Tibial nerve (tissue), 4 donors: ENCODE measurements at places on chromosomes 4 and X. TPM values are rescaled to one million over a fixed set of nuclear protein-coding genes. Genes with fewer than 3 reads are reported as not detected.

GRCh38 chrX:20224814-20225487, 41.8 kb downstream of the RPS6KA3 start:
- no peak for DNase-seq
- no peaks in the 10 kb centered on the region for H3K36me3 ChIP-seq
- no peak overlapping the region for H3K4me3 ChIP-seq

DNA sequence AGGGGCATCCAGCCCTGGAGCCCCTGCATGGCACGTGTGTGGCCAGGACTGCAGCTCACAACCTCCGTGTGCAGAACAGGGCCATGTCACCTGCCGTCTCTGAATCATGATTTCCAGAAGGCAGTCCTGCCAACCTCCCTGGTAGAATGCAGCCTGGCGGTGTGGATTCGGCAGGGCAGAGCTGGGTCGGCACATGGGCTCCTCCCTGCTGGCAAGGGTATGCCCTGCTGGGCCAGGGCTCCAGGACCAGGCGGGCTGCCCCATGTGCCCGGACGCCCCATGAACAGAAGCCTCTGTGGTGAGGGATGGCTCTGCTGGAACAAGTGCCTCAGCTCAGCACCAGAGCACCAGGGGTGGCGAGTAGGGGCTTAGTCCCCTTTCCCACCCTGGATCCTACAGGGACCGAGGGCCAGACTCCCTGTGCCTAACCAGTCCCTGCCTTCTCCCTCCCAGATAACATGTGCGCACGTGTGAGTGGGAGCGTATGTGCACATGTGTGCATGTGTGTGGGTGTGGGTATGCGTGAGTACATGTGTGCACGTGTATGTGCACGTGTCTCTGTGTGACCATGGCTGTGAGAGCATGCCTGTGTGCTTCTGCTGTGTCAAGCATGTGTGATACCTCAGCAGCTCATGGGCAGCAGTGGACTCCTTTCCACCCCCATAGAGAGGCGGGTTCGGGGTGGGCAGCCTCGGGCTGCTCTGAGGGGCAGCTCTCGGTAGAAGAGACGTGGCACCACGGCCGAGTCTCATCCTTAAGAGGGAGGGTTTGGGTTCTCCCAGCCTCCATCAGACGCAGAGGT, 10.3 kb upstream of the MXD4 start:
- H3K4me3 ChIP-seq, result no peak overlapping the region
- no peak overlapping the region for H3K27ac ChIP-seq
- H3K36me3 ChIP-seq, result no peaks in the 10 kb centered on the region
- H3K27me3 ChIP-seq, result no peaks in the 10 kb centered on the region

GRCh38 chrX:107107459-107107858, 11.2 kb downstream of the RBM41 start:
- no peaks in the 10 kb centered on the region for H3K36me3 ChIP-seq
- no peak for DNase-seq
- H3K4me3 ChIP-seq, result no peak overlapping the region
- H3K27me3 ChIP-seq, result no peaks in the 10 kb centered on the region
- H3K4me1 ChIP-seq, result no peaks in the 10 kb centered on the region
- H3K27ac ChIP-seq, result no peak overlapping the region

DNA sequence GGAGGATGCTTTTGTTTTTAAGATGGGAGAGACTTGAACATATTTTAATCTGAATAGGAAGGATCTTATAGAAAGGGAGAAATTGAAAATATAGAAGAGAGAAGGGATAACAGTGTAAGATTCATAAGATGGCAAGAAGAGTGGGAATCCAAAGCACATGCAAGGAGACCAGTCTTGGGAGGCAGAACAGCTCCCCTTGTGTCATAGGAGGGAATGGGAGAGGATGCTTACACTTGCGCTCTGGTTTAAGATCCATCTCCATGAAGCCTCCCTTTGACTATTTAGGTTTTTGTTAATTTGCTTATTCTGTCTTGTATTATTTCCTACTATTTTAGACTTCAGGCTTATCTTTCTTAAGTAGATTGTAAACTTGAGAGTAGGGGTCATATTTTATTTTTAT, 42.7 kb downstream of the KIF4A start:
- H3K27me3 ChIP-seq, result no peaks in the 10 kb centered on the region
- no peaks in the 10 kb centered on the region for H3K36me3 ChIP-seq
- H3K27ac ChIP-seq, result no peak overlapping the region
- H3K4me3 ChIP-seq, result no peak overlapping the region
- no peaks in the 10 kb centered on the region for H3K4me1 ChIP-seq

DNA sequence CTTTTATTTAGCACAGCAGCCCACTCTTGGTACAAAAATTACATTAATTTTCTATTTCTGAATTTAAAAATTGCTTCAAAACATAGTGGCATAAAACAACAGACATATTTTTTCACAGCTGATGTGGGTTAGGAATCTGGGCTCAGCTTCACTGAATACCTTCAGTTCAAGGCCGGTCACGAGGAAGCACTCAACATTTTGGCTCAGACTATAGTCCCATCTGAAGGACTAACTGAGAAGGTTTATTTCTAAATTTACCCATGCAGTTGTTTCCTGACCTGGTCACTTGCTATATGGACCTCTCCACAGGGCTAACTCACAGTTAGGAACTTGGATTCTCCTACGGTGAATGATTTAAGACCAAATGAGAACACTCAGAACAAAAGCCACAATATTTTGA, 1230.2 kb upstream of the ADGRL3 start:
- no peaks in the 10 kb centered on the region for H3K27me3 ChIP-seq
- H3K4me3 ChIP-seq, result no peak overlapping the region
- no peaks in the 10 kb centered on the region for H3K4me1 ChIP-seq
- no peak for DNase-seq
- H3K36me3 ChIP-seq, result no peaks in the 10 kb centered on the region
- H3K27ac ChIP-seq, result no peak overlapping the region

DNA sequence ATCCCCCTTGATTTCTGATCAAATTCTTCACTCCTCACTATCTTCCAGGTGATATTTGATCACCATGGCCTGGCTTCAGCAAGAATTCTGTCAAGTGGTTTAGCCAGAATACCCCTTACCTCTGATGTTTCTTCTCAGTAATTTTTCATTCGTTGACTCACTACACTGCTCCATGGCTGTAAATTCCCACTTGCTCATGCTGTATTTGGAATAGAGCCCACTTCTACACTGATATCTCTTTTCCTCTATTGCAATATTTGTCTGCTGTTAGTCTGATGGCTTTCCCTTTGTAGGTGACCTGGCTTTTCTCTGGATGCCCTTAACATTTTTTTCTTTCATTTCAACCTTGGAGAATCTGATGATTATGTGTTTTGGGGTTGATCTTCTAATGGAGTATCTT, 73.9 kb upstream of the DIPK2B start:
- H3K27ac ChIP-seq, result no peak overlapping the region
- no peaks in the 10 kb centered on the region for H3K27me3 ChIP-seq
- H3K4me3 ChIP-seq, result no peak overlapping the region
- DNase-seq, result no peak
- H3K36me3 ChIP-seq, result no peaks in the 10 kb centered on the region
- H3K4me1 ChIP-seq, result no peaks in the 10 kb centered on the region

DNA sequence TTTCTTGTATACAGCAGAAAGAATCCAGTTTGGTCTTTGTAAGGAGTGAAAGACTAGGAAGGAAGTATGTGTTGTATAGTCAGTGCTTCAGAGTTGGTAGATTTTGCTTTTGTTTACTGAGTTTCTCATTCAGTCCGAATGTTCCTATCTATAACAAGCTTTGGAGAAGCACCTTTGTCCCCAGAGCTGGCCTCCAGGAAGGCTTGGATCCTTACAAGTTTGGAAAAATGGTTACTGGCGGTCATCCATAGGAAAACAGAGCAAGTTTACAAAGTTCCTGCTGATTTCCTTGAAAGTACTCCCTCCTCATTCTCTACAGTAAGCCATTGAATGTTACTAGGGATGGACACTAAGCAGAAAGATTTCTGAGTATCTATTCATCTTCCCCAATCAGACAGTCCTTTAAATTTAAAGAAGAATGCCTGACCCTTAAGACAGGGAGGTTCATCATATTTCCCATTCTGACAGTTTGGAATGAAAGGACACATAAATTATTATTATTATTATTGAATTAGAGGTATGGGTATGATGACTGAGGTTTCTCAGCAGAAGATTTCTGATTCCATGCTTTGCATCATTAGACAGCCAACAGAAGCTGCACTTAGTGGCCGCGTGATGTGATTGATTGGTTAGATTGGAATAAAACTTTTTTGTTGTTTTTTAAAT, 35.8 kb downstream of the FAT4 start:
- no peaks in the 10 kb centered on the region for H3K27me3 ChIP-seq
- H3K4me1 ChIP-seq, result peaks cover 8% of the 10 kb centered on the region
- no peaks in the 10 kb centered on the region for H3K36me3 ChIP-seq
- no peak for DNase-seq
- H3K4me3 ChIP-seq, result no peak overlapping the region
- no peak overlapping the region for H3K27ac ChIP-seq

DNA sequence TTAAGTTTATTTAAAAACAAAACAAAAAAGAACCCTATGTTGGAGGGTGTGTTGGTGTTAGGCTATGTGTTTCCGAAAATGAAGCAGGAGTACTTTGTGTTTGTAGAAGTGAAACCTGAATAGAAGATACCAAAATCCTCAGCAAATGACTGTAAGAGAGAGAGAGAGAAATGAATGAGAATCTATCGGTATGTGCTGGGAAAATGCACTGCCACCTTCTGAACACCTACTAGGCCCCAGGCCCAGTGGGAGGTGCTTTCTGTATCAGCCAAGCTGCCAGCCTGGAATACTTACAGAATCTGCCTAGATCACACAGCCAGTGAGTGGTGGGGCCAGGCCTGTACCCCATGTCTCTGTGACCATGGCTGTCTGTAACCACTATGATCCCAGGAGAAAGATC, 14.9 kb upstream of the PIM2 start:
- H3K4me3 ChIP-seq, result no peak overlapping the region
- no peak overlapping the region for H3K27ac ChIP-seq
- DNase-seq, result no peak
- no peaks in the 10 kb centered on the region for H3K27me3 ChIP-seq
- no peaks in the 10 kb centered on the region for H3K4me1 ChIP-seq
- H3K36me3 ChIP-seq, result peaks cover 45% of the 10 kb centered on the region

DNA sequence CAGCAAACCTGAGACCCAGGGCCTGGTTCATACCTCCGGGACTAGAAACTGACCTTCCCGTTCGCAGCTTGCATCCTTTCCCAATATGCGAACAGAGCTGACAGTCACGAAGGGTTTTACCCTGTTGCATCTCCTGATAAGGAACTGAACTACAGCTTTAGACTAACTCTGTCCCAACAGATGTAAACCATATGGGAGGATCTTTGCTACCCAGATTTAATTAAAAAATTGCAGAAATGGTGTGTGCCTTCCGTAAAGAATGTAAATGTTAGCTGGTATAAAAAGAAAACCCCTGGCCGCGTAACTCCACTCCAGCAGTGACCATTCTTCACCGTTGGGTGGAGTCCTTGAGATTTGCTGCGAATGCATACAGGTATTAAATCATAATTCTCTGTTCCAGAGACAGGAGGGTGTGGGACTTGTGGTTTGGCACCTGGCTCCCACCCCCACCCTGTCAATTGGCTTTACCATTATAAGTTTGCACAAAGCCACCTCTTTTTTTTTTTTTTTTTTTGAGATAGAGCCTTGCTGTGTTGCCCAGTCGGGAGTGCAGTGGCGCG, 40.6 kb upstream of the SORCS2 start:
- no peaks in the 10 kb centered on the region for H3K4me1 ChIP-seq
- H3K36me3 ChIP-seq, result no peaks in the 10 kb centered on the region
- no peak overlapping the region for H3K4me3 ChIP-seq
- DNase-seq, result no peak

DNA sequence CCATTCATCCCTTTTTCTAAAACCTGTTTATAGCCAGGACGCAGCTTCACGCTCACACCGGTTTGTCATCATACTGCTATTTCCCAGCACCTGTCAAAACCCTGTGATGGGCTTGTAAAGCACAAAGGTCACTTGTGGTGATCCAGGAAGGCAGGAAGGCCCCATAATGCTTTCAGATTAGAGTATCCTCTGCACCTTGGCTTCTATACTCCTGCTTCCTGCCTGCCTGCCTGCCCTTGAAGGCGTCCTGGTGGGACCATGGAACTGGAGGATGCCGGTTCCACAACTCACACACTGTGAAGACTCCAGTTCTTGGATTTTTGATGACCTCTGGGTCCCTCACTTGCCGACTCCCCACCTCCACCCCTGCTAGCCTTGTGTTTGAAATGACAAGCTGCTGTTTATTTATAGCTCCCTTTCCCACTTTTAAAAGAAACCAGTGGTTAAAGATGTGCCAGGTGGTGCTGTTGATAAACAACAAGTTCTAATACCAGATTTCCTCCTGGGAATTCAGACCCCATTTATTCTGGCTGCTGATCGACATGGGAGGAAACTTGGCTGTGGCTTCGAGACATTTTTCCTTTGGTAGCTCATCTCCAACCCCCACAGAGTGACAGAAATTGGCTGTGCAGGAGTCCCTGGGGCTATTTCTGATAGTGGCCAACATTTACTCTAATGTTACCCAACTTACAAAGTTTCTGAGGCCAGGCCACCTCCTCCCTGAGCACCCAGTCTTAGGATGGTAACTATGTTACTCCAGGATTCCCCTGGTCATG, 211.5 kb downstream of the KDR start:
- no peaks in the 10 kb centered on the region for H3K36me3 ChIP-seq
- no peak for DNase-seq
- peak overlapping the region; percentile 56 for H3K27ac ChIP-seq
- H3K4me3 ChIP-seq, result no peak overlapping the region
- H3K4me1 ChIP-seq, result no peaks in the 10 kb centered on the region

- no peaks in the 10 kb centered on the region for H3K27me3 ChIP-seq
- H3K4me1 ChIP-seq, result no peaks in the 10 kb centered on the region
- no peaks in the 10 kb centered on the region for H3K36me3 ChIP-seq
- no peak overlapping the region for H3K27ac ChIP-seq
- no peak overlapping the region for H3K4me3 ChIP-seq
- DNase-seq, result no peak
Measured at GRCh38 chr4:140595065-140595464, 26.3 kb upstream of the UCP1 start.

GRCh38 chr4:99099311-99099710, 10.7 kb upstream of the ADH5 start:
- no peaks in the 10 kb centered on the region for H3K36me3 ChIP-seq
- no peak overlapping the region for H3K4me3 ChIP-seq
- H3K4me1 ChIP-seq, result no peaks in the 10 kb centered on the region
- no peak overlapping the region for H3K27ac ChIP-seq
- no peak for DNase-seq

DNA sequence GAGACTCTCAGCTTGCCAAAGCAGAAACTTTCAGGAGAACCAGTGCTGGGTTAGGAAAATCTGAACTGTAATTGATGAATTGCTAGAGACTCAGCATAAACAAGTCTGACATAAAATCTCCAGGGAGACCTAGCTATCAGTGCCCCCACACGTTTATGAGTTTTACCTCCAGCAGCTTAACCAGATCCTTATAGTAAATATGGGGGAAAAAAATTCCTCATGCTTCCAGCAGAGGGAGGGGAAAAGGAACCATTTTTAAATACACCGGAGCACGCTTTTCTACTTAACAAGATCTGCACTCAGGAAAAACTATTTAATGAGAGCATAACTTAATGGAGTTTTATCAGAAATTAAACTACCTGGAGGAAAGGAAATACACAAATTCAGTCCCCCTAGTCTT, 1040.7 kb upstream of the INTU start:
- no peak for DNase-seq
- no peak overlapping the region for H3K4me3 ChIP-seq
- no peaks in the 10 kb centered on the region for H3K36me3 ChIP-seq
- no peak overlapping the region for H3K27ac ChIP-seq

The SMC1A gene
- total RNA-seq, result 22.4 TPM

The SRPX gene
- 148 TPM for total RNA-seq

The TNIP3 gene
- total RNA-seq, result not detected
